ENCODE measurements at places on chromosomes 16 and 17.

GRCh38 chr16:89922477-89922883 lies 662 bp upstream of the TUBB3 start:
- peak; percentile 36 for DNase-seq

DNA sequence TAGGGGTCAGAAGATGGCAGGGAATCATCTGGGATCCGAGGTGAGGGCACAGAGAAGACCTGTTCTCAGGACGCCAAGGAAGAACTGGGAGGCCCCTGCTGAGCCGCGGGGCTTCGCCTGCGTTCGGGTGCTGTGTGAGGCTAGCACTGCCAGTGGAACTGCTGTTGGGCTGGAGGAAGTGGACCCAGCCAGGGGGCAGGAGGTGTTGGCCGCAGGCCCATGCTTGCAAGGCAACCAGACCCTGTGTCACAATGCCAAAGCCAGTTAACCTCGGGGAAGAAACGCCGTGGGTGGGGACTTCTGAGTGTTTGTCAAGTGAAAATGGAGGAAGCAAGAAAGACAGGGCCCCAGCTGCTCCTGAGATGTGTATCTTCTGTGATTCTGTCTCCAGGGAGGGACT lies 185.5 kb downstream of the LGALS9B start:
- no peak for DNase-seq

DNA sequence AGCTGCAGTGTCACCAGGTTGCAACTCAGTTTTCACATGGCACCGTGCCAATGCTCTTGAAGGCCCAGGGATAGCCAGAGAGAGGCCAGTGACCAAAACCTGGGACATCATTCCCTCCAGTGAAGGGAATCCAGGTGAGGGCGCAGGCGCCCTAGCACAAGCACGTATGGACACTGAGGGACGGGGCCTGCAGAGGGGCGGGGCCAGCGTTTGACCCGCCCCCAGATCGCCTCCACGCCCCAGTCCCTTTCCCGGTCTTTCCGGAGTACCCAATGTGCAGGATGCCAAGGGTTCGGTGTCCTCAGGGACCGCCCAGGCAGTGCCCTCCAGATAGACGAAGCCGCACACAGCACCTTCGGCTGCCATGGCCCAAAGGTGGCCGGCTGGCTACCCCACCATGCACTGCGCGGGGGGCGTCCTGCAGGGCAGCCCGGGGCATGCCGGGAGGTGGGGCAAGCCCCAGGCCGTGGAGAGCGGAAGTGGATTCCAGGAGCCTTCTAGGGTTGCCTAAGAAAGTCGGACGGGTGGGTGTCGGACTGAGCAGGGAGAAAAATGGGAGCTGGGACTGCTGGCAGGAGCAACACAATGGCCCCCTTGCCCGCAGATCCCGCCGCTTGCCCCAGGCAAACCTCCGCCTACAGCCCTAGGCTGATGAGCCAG lies 4.6 kb downstream of the SLC12A4 start:
- no peak for DNase-seq

- DNase-seq = no peak
Measured at GRCh38 chr17:48605991-48606891, 1.5 kb upstream of the HOXB6 start.

GRCh38 chr16:76121636-76122035 lies 155.6 kb upstream of the CNTNAP4 start:
- no peak for DNase-seq

GRCh38 chr17:61849674-61850073 lies 13.7 kb downstream of the BRIP1 start:
- DNase-seq = no peak

DNA sequence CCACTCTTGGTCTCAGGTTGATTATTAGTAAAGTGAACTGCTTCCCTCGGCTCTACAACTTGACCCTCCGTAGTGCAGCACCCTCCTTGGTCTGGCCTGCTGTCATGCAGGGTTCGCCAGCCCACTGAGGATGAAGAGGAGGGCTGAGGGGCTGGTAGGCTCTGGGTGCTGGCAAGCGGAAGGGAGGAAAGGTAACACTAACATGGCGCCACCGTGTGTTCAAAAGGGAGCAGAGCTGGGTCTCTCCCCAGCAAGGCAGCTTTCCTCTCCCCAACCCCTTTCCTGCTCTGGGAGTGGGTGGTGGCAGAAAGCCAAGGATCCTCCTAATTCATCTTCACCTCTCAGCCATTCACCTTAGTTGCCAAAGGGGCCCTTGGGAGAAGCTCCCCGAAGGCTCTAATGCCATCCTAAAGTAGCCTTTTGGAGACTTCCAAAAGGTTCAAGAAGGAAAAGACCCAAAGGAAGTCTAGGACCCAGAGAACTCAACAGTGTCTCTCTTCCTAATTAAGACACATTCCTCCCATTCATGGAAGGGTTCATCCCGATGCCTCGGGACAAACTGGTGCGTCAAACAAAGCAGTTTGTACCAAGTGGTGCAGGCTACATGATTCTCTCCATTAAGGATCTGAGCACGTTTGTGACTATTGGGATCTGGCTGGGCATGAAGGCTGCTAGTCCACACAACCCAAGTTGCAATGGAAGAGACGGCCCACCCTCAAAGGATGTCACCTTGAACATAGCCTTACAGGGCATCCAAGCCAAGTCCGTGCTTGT lies 90.8 kb upstream of the TOB1 start:
- peak; percentile 71 for DNase-seq
